Esophagus squamous epithelium (tissue), 5 donors: ENCODE measurements at places on chromosomes 13 and 19.

DNA sequence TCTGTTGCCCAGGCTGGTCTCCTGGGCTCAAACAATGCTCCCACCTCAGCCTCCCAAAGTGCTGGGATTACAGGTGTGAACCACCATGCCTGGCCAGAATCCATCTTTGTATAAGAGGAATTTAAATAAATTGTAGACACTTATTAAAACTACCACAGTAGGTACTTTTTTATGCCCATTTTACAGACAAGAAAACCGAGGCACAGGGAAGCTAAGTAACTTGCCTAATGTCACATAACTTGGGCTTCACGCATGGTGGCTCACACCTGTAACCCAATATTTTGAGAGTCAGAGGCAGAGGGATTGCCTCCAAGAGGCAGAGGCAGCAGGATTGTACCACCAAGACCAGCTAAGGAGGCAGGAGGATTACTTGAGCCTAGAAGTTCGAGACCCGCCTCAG, 22.7 kb upstream of the CALM3 start:
- no peak for DNase-seq

DNA sequence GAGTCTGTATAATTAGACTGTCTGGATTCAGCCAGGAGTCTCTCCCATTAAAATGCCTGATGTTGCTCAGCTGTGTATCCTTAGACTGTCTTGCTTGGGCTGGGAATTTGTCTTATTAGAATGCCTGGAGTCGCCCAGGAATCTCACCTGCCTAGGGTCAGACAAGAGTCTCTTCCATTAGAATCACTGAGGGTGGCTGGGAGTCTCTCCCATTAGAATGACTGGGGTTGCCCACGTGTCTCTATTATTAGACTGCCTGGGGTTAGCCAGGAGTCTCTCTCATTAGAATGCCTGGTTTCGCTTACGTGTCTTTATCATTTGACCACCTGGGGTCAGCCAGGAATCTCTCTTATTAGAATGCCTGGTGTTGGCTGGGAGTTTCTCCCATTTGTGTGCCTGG, 1450.0 kb downstream of the UQCRFS1 start:
- no peak for DNase-seq

DNA sequence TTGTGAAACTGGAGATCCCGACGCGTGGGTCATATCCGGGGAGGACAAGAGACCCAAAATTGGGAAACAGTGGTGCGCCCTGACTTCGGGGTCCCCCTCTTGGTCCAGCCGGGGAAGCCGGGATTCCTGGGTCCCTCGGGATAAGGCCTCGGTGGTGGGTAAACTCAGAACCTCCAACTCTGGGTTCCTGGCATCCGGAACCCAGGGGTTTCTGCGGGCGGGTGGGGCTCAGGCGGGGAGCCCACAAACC, 688 bp downstream of the ZFP36 start:
- peak; percentile 39 for DNase-seq

DNA sequence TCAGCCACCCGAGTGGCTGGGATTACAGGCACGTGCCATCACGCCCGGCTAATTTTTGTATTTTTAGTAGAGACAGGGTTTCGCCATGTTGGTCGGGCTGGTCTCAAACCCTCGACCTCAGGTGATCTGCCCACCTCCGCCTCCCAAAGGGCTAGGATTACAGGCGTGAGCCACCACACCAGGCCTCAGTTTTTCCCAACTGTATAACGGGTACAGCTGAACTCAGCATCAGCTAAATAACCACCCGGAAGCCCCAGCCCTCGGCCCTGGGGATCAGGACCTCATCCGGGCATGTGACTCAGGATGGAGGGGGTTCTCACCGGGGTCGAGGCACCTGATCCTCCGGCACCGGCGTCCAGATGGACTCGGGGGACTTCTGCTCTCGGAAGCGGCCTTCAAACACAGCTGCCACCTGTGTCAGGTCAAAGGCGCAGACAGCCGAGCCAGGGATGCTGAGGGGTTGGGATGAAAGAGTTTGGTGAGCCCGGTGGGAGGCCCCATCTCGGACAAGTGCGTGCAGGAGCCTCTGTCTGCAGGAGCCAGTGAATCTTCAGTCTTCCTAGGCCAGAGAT, 8.9 kb downstream of the SEMA6B start:
- DNase-seq = no peak

- DNase-seq = no peak
These were observed 945.5 kb upstream of the SLC10A2 start for GRCh38 chr13:104011505-104012241.

DNA sequence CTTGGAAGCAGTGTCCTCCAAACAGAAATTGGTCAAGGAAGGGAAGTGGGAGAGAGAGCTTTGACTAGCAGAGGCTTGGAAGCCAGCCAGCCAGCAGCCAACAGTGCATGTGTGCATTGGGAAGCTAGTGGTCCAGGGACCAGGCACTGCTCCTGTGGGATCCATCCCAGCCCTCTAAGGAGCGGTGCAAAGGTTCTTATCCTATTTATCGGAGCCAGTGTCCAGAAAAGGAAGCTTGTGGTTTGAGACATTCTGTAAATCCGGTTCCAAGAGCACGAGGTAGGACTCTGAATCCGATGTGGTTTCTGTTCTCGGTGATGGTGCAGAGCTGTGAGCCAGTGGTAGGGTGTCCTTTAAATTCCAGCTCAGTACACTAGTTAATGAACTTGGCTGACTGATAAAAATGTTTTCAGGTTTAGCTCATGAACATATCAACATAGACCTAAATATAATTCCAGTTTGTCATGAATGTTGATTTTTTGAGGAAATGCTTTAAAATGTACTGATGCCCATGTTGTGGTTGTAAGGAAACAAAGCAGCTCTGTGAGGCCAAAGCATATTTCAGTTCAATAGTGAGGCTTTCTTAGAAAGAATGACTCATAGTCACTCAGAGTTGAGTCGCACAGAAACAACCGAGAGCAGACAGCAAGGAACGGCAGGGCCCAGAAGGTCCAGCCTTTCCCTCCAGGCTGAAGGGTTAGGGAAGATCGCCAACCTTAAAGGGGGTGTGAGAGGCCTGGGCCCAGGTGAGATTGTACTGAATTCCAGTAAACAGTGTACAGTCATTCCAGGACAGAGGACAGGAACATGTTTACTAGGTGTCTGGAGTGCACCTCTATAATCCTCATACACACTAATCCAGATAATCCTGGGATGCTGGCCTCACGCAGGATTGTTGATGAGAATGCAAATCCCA, 21.5 kb upstream of the GARRE1 start:
- DNase-seq = no peak

DNA sequence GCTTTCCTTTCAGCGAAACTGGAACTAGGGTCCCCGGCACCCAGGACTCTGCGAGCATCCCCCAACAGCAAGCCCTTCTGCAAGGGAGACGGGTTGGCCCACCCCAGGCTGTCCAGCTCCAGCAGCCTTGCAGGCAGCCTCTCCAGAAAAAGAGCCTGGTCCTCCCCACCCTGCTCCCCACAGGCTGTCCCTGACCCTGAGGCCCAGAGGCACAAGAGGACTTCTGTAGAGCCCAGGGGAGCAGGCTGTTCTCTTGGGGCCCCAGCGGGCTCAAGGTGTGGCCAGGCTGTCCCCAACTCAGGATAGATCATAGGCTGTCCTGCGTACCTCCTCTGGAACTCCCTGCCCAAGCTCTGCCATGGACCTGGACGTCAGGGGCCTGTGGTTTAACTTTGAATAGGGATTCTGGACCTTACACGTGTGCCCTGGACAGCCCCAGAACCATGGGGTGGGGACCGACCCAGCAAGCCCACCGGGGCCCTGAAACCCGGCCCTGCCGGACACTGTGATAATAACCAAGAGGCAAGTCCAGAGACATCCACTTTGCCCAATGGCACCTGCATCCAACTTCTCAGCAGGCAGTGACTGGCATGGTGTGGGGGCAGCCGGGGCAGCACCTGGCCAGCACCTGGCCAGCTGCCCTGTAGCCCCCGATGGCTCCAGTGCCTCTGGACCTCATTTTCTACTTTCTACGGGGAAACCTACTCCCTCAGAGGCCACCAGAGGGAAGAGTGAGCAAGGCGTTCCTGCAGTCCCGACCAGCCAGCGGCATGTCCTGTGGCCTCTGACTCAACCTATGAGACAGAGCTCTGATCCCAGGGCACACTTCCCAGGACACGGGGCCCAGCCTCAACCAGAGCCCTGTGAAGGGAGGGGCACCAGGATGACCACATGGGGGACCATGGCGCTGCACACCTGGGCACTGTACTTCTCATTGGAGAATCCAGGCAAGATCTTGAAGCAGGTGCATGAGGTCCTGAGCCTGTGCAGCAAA, 50.9 kb upstream of the TPM4 start:
- DNase-seq = no peak

DNA sequence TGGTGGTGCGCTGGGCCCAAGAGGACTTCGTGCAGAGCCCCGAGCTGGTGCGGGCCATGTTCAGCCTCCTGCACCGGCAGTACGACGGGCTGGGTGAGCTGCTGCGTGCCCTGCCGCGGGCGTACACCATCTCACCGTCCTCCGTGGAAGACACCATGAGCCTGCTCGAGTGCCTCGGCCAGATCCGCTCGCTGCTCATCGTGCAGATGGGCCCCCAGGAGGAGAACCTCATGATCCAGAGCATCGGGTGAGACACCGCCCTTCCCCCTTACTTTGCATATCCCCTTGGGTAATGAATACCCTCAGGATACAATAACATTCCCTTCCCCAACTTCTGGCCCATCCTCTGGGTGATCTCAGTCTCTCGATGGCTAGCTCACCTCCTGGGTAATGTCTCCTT, 60.9 kb downstream of the RYR1 start:
- no peak for DNase-seq

GRCh38 chr19:43799502-43800142, 2.6 kb downstream of the LYPD5 start:
- DNase-seq = no peak

DNA sequence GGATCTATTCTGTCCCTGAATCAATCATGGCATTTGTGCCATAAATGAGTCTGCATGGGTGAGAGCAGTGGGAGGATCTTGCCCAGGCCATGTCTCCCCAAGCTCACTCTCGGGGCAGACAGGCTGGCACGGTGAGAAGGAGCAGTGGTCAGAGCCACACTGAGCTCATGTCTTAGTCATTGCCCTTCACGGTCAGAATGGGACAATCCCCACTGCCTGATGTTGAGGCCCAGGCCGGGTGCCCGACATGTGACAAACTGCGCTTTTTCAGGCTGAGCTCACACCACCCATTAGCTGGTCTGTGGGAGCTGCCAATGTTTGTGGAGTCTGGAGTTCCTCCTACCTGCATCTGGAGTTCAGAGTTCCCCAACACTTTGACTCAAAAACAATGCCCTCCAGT, 481.9 kb downstream of the COG6 start:
- no peak for DNase-seq

DNA sequence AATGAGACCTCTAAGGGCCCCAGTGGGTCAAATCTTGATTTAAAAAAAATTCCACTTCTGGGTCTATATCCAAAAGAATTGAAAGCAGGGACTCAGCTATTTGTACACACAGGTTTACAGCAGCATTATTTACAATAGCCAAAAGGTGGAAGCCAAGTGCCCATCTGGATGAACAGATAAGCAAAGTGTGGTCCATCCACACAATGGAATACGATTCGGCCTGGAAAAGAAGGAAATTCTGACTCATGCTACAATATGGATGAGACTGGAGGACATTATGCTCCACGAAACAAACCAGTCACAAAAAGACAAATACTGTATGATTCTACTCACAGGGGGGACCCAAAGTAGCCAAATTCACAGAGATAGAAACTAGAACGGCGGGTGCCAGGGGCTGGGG, 76.7 kb downstream of the CACNA1A start:
- no peak for DNase-seq

GRCh38 chr13:40371531-40372125, 294.8 kb downstream of the FOXO1 start:
- DNase-seq = no peak

DNA sequence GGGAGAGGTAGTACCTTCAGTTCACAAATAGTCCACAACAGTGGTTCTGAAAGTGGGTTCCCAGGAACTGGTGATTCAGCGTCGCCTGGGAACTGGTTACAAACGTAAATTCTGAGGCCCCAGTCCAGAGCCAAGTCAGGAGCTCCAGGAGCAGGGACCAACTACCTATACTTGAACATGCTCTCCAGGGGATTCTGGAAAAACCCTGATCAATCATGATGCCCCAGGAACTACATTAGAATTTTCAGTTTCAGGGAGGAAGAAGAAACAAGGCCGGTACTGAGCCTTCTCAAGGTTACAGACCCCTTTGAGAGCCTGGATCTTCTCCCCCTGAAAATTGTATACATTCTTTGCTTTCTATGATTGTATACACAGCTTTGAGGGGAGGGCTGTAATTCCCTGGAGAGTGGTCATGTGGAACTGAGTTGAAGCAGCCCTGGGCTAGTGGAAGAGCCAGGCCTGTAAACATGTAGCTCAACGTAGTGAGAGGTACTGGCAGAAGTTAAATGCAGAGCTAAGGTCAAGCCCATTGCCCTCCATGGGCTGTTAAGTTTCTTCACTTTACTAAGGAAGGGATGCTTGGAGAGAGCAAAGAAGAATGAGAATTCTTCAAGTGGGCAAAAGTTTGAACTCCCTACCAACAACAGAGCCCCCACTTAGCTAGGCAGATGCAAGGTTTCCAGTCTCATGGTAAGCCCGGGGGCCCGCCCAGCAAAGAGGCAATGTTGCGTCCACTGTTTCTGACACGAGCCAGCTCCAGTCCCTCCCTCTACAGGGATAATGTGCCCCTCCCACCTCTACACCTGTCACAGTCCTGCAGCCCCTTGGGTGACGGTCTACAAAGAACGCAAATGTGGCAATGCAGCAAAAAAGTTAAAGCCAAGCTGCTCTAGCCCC, 17.0 kb downstream of the DOCK9 start:
- DNase-seq = no peak

DNA sequence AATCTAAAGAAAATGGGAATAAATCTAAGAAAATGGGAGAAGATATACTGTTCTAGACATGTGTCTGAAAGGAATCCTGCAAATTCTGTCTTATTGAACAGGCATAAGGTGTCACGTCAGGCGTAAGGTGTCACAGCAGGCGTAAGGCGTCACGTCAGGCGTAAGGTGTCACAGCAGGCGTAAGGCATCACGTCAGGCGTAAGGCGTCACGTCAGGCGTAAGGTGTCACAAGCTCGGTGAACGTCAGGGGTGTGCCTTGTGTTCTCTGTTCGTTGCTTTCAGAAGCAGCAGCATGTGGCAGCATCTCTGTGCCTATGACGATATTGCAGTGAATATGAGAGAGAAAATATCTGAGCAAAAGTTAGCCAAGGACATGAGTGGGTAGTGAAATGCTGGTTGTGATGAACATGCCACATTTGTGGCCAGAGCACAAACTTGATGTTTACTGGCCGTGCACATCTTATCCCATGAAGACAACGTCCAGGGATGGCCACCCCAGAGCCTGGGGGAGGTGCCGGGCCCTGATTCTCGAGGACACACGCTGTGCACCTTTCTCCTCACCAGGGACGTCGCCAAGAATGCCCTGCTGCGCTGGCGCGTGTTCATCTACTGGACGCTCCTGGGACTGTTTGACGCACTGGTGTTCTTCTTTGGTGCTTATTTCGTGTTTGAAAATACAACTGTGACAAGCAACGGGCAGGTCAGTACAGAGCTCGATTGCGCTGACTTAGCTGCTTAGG, 107.0 kb upstream of the MCF2L start:
- no peak for DNase-seq

- no peak for DNase-seq
These were observed 133.4 kb downstream of the OXGR1 start for GRCh38 chr13:96860882-96861281.
